ENCODE measurements at places on chromosomes 12 and 14. TPM values are rescaled to one million over a fixed set of nuclear protein-coding genes. Genes with fewer than 3 reads are reported as not detected.

Gene ADCY4
- 10.4 TPM for total RNA-seq

Gene MLEC
- 28.5 TPM for total RNA-seq

Gene KCNK10
- total RNA-seq = not detected

Gene PAX9
- total RNA-seq = 0.16 TPM

Gene SLC6A13
- 0.86 TPM for total RNA-seq

- peak overlapping the region; percentile 97 for H3K27ac ChIP-seq
- peak overlapping the region; percentile 27 for H3K4me3 ChIP-seq
- H3K4me1 ChIP-seq = peaks cover 82% of the 10 kb centered on the region
- peak; percentile 69 for DNase-seq
- peaks cover 6% of the 10 kb centered on the region for H3K36me3 ChIP-seq
Observed at GRCh38 chr12:121795034-121795968, 1.8 kb upstream of the RHOF start.

DNA sequence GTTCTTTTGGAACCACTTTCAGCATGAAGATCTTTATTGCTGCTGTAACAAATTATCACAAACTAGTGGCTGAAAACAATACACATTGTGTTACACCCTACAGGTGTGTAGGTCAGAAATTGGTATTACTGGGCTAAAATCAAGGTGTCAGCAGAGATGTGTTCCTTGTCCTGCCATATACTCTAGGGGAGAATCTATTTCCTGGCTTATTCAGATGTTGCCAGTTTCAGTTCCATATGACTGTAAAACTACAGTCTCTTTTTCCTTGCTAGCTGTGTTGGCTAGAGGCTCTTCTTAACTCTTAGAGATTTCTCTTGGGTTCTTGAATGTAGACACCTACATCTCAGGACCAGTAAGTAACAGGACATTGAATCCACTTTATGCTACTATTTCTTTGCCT, 215.6 kb upstream of the PPFIA2 start:
- no peaks in the 10 kb centered on the region for H3K27me3 ChIP-seq
- DNase-seq = no peak
- no peak overlapping the region for H3K27ac ChIP-seq
- no peaks in the 10 kb centered on the region for H3K4me1 ChIP-seq
- H3K4me3 ChIP-seq = no peak overlapping the region
- H3K36me3 ChIP-seq = no peaks in the 10 kb centered on the region

GRCh38 chr12:130347588-130347987, 9.9 kb downstream of the PIWIL1 start:
- no peak overlapping the region for H3K27ac ChIP-seq
- H3K4me3 ChIP-seq = no peak overlapping the region
- no peaks in the 10 kb centered on the region for H3K27me3 ChIP-seq
- no peak for DNase-seq
- no peaks in the 10 kb centered on the region for H3K36me3 ChIP-seq
- H3K4me1 ChIP-seq = no peaks in the 10 kb centered on the region

DNA sequence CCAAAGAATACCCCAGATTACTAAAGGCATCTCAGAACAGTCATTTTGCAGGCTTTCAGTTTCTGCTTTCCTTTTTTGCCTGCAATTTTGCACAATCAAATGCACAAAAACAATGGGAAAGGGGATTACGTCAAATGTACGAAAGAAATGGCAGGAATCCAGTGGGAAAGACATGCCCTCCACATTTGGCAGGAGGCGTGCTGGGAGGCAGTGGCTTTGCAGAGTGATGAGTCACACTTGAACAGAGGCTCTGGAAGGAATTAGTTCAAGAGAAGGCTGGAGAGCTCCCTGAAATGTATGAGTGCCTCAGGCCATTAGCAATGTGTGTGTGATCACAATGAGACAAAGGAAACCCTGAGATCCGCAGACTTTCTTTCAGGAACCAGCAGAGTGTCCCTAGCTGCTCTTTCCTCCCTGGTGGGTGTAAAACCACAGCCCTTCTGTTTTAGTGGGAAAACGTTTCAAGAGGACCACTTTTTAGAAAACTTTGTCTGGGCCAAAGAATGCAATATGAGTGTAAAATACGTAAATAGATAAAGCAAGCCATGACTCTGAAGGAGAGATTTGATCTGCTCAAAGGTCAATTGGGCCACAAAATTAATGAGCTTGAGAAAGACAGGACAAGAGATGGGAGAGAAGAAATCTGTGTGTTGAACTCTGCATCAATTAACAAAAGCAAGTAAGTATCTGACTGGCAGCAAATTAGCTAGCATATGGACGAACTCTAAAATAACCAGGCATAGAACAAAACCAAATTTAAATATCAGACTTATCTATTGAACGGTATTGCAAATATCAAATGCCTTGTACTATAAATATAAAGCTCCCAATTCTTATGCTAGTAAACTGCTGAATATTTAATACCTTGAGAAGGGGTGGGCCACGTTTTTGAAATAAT, 155.4 kb upstream of the PDE3A start:
- no peak for DNase-seq
- H3K4me1 ChIP-seq = no peaks in the 10 kb centered on the region
- no peak overlapping the region for H3K27ac ChIP-seq
- no peak overlapping the region for H3K4me3 ChIP-seq
